ENCODE measurements at places on chromosomes 6 and 20. TPM values are rescaled to one million over a fixed set of nuclear protein-coding genes. Genes with fewer than 3 reads are reported as not detected.

The MEP1A gene
- polyA plus RNA-seq: not detected

The PLEKHG1 gene
- polyA plus RNA-seq: 40.2 TPM

The SEMG1 gene
- not detected for polyA plus RNA-seq

The IRF4 gene
- polyA plus RNA-seq: 22.9 TPM

The PCMTD2 gene
- polyA plus RNA-seq: 35.7 TPM

The CALHM4 gene
- polyA plus RNA-seq: not detected

The SGK2 gene
- polyA plus RNA-seq: not detected

The BMP6 gene
- 0.89 TPM for polyA plus RNA-seq

The PTPRA gene
- polyA plus RNA-seq: 22.1 TPM

The TRIM40 gene
- 0.10 TPM for polyA plus RNA-seq

Measured in IgD-negative memory B cell (primary cell).